ENCODE measurements at places on chromosomes 4 and X.

DNA sequence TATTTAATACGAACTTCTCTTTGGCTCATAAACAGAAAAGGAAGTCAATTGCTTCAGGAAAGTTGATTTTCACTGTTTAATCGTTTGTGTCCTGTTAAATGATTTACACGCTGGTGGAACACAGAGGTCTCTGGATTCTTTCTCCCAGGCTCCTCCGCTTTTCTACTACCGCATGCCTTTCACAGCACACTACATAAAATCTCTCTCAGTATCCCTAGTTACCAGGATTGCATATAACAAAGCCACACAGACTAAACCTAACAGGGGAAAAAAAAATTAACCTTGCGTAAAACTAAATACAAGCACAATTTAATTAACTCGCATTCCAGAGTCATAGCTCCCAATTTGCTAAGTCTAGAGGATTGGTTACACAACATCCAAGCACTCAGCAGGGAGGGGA, 133.9 kb downstream of the CORIN start:
- DNase-seq: no peak

DNA sequence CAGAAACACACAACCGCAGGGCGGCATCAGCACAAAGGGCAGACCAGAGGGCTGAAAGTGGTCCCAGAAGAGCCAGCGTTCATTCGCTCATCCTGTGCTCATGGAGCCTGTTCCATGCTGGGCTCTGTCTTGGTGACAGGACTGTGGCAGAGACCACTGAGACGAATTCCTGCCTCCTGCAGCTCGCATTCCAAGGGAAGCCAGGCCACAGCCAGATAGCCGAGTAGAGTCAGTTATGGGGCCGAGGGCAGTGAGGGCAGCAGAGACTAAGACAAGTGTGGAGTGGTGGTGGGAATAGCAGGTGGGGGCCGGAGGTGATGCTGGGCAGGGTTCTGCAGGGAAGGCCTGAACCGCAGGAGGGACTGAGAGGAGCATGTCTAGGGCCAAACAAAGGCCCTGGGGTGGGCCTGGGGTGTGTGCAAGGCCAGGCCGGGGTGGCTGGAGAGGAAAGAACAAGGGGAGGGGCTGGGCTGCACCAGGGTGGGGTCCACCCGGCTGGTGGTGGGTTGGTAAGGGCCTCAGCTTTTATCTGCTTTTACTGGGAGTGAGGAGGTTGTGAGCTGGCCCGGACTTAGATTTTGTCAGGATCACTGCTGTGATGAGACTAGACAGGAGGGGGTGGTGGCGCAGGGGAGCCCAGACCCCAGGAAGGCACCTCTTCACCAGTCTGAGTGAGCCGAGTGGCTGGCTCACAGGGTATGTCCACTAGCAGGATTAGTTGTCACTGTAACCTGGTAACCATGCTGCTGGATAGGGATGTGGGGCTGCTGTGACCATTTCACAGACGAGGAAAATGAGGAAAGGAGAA, 6.3 kb downstream of the PSAPL1 start:
- peak; percentile 24 for DNase-seq

DNA sequence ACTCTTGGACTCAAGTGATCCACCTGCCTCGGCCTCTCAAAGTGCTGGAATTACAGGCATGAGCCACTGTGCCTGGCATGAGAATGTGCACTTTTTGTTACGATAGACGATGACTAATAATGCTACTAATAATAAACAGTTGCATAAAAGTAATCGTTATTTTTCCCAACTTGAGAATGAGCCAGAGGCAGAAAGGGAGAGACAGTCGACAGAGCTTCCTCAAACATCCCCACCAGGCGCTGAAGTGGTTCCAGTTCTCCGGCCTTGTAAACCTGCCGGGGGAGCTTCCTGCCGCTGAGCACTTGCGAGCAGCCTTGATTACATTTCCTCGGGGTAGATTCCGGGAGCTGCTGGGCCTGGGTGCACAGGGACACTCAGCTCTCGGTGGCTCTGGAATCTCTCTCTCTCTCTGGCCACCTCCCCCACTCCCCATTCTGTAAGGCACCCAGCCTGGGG, 8.9 kb upstream of the HTRA3 start:
- DNase-seq: no peak

- DNase-seq: no peak
These were observed 24.2 kb downstream of the ARHGAP6 start for GRCh38 chrX:11641349-11642065.

GRCh38 chrX:149510386-149510785, 5.3 kb upstream of the IDS start:
- DNase-seq: no peak

DNA sequence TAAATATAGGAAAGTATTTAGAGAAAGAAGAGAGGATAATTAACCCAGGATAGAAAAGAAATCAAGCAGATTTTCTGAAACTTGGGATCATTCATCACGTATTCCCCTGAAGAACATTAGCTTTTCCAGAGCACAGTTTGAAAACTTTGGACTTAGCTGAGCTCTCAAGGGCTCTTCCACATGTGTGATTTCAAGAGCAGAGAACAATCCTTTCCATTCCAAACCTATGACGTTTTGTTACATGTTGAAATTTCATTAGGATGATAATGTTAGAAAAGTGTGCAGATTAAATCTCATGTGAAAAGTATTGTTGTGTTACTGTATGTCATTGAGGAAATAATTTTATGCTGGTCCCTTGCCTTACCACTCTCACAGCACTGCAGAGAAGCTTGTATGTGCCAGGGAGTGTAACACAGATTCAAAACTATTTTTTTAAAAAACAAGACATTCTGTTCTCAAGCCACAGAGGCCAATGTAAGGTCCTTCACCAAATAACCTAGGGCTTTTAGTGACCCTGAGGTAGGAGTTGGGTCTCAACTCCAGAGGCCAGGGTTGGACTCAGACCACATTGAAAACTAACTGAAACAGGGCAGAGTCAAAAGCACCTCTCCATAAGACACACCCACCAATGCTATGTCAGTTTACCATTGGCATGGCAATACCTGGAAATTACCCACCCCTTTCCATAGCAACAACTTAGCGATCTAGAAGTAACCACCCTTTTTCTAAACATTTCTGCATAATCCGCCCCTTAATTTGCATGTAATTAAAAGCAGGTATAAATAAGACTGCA, 141.3 kb downstream of the ANXA5 start:
- DNase-seq: no peak

DNA sequence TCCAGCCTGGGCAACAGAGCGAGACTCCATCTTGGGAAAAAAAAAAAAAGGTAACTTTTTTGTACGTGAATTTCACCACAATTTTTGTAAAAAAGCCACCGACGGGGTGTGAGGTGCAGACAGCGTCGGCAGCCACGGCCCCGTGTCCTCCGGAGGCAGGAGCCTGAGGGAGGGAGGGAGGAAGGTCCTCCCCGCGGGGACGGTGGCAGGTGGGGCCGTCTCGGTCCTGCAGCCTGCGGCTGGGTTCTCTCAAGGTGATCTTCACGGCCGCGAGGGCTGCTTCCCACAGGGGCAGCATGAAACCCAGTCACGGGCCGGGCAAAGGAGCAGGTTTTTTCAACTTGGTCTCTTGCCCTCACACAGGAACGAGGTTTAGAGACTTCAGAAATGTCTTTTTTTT, 14.0 kb downstream of the PLCXD1 start:
- no peak for DNase-seq

GRCh38 chrX:15292861-15293260, 22.6 kb downstream of the ASB11 start:
- no peak for DNase-seq

DNA sequence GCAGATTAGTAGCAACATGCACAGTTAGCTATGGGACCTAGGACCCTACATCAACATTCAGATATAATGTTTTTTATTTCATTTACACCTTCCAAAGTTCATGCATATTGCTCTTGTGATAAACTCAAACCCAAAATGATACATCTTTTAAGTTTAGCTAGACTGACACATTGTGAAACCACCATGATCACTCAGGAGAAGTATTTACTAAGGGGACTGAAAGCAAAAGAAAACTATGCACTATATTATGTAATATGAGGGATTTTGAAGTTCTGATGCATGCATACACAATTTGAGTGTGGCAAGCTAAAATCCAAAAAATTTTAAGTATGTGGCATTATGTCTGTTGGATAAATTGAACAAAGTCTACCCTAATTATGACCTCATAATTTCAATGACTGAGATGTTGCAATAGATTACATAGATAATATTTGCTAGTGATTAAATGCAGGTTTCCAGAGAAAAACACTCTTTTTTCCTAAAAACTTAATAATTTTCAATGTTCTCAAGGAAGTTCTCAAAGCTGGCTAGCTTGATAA, 914.8 kb upstream of the GRIA3 start:
- DNase-seq: no peak

DNA sequence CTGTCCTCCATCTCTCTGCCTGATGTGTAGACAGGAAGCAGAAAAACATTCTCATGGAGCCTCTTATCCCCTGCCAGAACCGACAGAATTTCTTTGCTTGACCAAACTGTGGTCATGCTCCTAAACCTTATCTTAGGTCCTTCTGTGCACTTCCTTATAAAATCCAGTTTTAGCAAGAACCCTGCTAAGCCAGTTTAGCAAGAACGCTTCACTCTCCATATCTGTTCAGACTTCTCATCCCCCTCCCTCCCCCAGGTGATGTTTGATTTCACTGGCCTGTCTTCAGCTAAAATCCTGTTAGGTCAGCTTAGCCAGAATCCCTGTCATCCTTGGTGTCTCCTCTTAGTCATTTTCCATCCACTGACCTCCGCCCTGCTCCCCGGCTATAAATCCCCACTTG, 1130.9 kb upstream of the PRKX start:
- no peak for DNase-seq

- no peak for DNase-seq
These were observed 282.0 kb upstream of the DKK2 start for GRCh38 chr4:107318078-107318477.

DNA sequence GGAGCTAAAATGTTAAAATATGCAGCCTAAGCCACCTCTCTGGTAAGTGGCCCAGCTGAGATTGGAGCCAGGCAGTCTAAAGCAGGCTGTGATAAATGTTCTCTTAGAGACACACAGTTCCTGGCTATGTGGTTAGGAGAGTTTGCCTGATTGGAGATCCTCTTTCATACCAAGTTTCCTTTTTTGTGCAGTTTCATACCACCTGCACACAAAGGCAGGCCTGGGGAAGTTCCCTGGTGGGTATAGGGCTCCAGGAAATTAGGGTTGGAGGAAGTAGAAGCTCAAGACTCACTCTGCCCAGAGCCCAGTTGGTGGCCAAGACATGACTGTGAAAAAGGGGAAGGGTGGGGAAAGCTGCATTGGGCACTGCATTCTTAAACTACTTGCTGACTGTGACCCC, 16.9 kb downstream of the CYBB start:
- no peak for DNase-seq

DNA sequence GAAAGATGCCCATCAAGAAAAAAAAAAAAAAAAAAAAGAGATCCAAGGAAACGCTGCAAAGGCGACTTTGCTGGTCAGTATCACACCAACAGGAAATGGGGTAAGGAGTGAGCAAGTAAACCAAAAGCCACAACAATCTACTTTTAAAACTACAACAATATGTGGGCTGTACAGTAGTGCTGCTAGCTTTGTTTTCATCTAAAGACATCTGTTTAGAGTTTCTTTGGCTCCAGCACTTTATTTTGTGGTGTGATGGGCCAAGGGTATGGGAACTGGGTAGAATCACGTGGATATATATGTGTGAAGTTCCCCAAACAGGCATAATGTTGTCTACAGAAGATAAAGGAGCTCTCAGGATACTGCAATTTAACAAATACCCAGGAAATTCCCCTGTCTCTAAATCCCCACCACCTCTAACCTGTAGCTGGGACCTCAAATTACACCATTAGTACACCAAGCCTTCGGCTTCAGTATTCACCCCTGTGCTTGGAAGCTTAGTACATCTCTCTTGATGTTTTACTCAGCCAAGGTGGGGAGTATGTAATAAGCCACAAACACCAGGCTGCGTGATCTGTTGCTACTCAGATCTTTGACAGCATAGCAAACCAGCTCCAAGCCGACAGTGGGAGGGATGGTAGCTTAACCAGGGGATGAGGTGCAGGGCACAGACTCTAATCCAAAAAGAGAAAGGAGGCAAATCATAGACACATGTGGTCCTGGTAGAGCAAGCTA, 207.9 kb downstream of the HS6ST2 start:
- no peak for DNase-seq

DNA sequence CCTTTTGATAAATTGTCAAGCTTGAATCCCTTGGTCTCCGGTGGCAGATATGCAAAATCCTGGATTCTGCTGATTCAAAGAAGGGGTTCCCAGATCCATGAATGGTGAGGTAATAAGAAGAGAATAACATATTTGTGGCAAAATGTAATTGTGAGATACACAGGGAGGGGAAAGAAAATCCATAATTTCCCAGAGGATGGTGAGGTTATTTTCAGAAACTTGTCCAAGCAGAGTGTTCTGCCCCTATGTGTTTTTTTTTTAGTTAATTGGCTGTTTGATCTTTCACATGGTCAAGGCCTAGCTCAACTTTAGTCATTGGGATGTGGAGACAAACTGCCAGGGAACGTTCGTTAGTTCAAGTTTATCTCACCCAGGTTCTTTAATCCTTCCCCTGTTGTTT, 408.8 kb downstream of the MAPK10 start:
- DNase-seq: no peak

DNA sequence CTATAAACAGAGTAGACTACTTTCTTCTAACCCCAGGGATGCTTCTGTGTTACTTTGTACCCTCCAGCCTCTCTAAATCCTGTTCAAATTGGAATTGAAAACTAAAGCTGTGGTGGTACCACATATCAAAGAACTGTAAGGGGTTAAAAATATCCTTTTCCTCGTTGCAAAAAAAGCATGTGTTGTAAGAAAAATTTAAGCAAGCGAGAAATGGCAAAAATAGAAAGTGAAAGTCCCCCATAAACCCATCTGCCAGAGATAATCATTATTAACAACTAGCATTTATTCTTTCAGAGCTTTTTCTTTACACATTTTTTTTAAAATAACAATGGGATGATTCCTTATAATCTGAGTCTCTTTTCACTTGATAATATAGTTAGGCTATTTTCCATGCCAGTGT, 40.6 kb downstream of the TMEM164 start:
- no peak for DNase-seq

DNA sequence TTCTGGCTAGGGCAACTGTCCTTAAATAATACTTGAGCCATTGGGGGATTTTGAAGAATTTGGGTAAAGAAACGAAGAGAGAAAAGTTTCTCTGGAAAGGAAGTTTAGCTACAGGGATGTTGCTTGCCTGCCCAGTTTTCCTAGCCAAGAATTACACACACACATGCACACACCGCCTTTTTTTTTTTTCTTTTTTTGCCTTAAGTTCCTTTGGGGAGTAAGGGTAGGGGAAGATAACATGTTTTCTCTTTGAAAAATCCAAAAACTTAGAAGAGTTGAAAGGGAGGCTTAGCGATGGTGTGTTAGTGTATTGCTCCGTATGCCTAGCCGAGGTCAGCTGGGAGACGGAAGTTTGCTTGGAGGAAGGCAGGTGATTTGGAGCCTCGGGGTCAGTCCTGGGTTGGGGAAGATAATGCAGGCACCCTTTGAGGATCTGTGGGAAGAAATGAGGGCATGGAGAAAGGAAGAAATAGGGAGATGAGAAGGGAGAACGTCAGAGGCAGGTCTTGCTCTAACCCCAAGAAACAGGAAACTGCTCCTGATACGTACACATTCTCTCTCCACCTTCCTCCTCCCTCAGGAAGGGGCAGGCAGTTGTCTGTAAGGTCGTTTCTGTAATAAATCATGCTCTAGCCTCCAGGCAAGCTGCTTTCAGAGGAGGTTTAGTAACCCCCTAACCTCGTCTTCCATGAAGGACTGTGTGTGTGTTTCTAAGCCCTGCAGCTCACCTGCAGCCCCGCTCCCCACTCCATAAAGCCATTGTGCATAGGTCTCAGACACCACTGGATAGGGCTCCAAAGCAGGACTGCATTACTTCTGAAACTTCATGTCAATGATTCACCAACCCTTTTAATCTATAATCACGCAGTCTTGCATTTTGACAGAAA, 10.5 kb downstream of the KLF3 start:
- DNase-seq: no peak
